ENCODE measurements at places on chromosomes 4 and X. TPM values are rescaled to one million over a fixed set of nuclear protein-coding genes. Genes with fewer than 3 reads are reported as not detected.

GAGE12J gene
- not detected for total RNA-seq

ADH4 gene
- total RNA-seq, result not detected

SLC9A6 gene
- total RNA-seq, result 16.7 TPM

BST1 gene
- total RNA-seq, result 49.3 TPM

SMIM10L2A gene
- 1.3 TPM for total RNA-seq

TCEAL6 gene
- total RNA-seq, result not detected

PHOX2B gene
- total RNA-seq, result not detected
